ENCODE measurements at places on chromosomes 13 and 19.

- no peak for DNase-seq
Observed at GRCh38 chr13:50615234-50615633, 228.3 kb downstream of the DLEU7 start.

GRCh38 chr13:46321494-46322225 is 65.4 kb downstream of the RUBCNL start:
- DNase-seq, result peak; percentile 64

DNA sequence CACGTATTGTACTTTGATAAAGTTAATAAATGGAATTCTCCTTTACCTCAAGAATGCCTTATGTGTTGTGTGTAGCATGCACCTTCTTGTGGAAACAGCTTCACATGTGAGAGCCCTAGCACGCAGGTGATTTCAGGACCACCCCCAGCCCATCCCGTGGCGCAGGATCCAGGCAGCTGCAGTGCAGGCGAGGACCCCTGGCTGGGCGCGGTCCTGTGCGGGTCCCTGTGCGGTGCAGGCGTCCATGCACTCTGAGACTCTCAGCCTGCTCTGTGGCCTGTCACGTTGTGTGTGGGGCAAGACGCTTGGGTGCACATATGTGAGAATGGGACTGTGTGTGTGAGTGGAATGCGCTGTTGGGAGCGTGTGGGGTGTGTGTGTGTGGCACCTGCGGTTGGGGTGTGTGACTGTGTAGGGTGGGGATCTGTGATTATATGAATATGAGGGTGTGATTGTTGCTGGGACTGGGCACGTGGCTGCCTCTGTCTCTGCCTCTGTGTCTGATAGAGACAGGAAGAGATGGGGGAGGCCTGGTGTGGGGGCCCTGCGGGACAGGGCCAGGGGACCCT is 30.8 kb downstream of the WTIP start:
- DNase-seq, result no peak

GRCh38 chr19:53908106-53908934 is 758 bp upstream of the CACNG7 start:
- DNase-seq, result peak; percentile 75

GRCh38 chr13:25059166-25059565 is 36.8 kb upstream of the PABPC3 start:
- no peak for DNase-seq

GRCh38 chr13:34720618-34721017 is 221.5 kb upstream of the NBEA start:
- no peak for DNase-seq

- DNase-seq, result no peak
Observed at GRCh38 chr13:31274390-31274789, 74.6 kb downstream of the B3GLCT start.

DNA sequence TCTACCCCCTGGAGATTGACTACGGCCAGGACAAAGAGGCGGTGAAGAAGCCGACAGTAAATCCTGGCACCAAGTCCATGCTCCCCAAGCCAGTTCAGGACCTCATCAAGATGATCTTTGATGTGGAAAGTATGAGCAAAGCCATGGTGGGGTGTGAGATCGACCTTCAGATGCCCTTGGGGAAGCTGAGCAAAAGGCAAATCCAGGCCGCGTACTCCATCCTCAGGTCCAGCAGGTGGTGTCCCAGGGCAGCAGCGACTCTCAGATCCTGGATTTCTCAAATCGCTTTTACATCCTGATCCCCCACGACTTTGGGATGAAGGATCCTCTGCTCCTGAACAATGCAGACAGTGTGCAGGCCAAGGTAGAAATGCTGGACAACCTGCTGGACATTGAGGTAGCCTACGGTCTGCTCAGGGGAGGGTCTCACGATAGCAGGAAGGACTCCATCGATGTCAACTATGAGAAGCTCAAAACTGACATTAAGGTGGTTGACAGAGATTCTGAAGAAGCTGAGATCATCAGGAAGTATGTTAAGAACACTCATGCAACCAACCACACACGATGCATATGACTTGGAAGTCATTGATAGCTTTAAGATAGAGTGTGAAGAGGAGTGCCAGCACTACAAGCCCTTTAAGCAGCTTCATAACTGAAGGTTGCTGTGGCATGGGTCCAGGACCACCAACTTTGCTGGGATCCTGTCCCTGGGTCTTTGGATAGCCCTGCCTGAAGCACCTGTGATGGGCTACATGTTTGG is 24.0 kb upstream of the ANKRD10 start:
- no peak for DNase-seq

DNA sequence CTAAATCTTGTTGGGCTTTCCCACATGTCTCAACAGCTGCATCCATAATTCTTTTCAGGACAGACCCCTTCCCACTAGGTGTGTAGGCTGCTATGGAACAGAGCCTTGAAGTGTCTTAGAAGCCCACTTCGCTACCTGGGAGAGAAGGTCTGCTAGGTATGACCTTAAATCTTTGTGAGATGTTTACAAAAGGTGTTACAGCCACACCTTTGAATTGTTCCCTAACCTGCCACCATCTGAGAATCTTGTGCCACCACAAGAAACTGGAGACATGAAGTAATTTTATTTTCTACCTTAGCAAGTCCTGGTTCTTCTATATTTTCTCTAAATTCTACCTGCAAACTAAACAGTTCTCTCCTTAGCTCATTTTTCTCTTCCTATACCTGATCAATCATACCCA is 67.4 kb upstream of the IL17D start:
- DNase-seq, result no peak

DNA sequence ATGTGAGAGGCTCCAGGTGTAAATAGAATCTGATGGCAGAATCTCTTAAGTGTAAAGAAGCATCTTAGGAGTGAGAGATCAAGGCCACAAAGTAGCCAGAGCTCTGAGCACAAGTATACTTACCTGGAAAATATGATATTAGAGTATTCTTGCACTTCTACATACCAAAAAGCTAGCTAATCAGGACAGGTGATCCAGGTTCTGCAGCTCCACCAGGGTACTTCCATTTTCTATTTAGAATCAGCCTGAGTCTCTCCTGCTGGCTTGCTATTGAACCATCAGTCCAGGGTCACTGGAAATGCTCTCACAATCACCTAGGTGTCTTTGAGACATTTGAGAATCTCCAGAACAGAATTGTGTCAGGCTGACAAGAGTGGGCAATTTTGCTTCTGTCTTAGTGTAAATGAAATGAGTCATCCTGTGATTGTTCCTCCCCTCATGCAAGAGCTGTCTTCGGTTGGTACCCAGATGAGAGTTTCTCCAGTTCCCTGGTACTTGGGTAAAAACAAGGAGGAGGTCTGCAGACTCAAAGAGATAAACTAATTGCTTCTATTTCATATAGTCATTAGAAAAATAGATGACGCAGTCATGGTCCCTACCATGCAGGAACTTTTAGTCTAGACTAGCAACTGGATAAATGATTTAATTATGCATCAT is 14.6 kb downstream of the ZNF254 start:
- DNase-seq, result no peak

Data from GM20000 (cell line).